ENCODE measurements at places on chromosomes 4 and X.

- no peak for DNase-seq
Measured at GRCh38 chr4:105845559-105845958, 49.7 kb upstream of the NPNT start.

DNA sequence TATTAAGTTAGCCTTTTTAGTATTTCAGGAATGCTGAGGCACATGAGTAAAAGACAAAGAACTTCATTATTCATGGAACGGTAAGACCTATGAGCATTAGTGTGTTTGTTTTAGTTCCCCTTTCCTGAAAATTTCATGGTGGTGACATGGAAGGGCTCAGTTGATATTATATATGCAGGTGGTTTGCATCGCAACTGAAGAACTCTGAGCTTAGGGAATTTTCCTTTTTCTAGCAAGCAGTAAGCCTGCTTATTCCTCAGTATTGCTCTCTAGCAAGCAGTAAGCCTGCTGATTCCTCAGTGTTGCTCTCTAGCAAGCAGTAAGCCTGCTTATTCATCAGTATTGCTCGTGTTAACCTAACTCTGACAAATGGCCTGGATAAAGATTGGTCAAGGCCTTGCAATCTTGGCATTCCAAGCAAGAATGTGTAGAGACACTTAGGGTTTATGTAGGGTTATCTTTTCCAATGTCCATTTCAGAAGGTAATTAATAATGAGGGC is 37.7 kb upstream of the MAGEB18 start:
- no peak for DNase-seq

DNA sequence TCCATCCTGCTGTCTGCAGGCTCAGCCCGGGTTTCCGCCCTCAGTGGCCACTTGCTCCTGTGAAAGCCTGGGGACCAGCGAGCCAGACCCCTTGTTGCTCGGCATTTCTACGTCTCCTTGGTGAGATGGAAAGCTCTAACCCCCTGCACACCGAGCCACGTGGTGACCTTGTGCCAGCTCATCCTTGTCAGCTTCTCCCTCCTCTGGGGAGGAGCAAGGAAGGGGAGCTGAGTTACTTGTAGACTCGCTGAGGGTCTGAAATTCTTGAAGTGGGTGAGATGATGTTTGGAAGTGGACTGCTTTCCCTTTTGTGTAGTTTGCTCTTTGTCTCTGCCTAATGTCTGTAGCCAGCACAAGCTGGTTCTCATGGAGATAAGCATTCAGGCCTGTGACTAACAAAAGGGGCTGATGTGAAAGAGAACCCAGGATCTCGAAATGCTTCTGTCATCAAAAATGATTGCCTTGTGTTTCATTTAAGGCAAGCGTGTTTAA is 29.3 kb downstream of the RGS12 start:
- no peak for DNase-seq

DNA sequence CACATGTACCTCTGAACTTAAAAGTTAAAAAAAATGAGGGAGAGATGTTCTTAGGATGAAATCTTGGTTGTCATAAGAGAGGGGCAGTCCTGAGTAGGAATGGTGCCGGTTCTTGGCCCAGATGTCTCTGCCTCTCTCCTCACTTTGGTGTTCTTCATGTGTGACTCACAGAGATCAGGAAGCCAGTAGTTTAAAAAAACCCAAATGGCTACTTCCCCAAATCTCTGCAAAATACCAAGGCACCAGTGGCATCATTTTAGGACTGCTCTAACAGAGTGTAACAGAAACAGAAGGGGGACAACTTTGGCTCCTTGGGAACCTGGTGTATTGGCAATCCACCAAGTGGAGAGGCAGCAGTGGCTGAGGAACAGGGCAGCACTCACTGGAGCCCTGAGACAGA is 116.8 kb downstream of the SCD5 start:
- no peak for DNase-seq

DNA sequence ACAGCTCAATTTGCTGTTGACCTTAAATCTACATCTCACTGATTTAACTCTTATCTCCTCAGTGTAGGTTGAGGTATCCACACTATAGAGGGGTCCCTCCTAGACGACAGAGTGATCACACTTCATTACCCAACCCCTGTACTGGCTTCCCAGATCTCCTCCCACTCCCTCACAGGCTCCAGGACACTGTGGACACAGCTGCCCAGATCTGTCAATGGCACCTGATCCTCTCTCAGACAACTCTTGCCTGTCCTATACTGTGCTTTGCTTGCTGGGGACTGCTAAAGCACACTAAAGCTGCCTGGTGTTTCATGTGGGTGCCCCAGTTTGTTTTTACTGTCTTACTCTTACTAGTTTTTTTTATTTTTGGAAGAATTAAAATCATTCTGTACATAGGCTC is 27.9 kb downstream of the RAB40AL start:
- DNase-seq, result no peak

GRCh38 chr4:122584519-122584918 is 36.3 kb downstream of the IL21 start:
- DNase-seq, result no peak

DNA sequence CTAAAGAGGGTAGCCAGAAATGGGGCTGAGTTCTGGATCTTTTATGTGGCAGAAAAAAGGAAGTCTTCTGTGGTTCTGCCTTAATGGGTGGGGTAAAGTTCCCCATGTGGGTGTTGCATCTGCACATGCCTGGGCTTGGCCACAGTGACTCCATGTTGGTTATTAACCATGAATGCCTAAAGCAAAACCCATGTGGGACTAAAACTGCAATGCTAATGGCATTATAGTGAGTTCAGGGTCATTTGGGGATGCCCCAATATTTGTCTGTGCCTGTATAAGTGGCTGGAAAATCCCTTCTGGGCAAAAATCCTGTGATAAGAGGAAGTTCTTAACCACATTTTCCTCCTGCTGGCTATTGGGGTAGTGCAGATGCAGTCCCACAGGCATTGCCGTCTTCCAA is 857.4 kb downstream of the FAT4 start:
- DNase-seq, result no peak

GRCh38 chrX:9871701-9872268 is 85.6 kb downstream of the SHROOM2 start:
- DNase-seq, result no peak

- DNase-seq, result no peak
Measured at GRCh38 chr4:20480165-20480947, 219.9 kb upstream of the PACRGL start.

DNA sequence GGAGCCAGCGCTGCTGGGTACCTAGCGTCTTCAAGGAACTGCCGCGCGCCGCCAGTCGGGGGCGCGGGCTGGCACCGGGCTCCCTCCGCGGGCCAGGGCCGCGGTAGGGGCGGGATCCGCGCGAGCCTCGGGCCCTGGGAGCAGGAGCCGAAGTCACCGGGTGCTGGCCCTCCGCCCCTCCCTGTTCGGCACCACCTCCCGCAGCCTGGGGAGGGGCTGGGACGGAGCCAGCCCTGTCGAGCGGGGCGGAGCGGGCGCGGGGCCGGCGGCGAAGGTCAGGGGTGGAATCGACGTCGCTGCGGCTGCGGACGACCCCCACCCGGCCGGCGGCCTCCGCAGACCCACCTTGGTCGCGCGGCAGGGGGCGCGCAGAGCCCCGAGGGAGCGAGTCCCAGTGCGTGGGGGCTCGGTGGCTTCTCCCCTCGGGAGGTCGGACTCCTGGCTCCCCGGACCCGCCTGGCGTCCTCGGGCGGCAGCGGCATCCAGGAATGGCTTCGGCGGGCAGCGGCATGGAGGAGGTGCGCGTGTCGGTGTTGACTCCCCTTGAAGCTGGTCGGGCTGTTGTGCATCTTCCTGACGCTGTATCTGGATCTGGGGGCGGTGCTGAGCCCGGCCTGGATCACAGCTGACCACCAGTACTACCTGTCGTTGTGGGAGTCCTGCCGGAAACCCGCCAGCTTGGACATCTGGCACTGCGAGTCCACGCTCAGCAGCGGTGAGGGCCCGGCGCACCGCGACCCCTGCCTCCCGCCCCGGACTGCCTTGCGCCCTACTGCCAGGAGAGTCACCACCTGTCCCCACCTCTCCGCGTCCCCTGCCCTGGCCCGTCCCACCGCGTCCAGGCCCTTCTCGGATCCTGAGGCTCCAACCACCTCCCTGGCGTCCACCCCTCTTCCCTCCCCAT is 50.5 kb upstream of the FAM47C start:
- DNase-seq, result peak; percentile 52

DNA sequence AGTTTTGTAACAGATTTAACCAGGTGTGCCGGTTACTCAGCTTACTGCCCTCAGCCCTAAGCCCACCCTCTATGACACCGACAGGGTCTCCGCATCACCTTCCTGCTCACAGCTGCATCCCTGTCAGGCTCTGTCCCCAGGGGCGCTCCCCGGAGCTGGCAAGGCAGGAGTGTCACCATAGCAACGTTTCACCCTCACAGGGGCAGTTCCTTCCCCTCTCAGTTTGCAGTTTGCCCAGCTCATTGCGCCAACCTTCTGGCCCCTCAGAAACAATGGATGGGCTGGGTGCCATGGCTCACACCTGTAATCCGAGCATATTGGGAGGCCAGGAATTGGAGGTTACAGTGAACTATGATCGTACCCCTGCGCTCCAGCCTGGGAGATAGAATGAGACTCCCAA is 42.6 kb downstream of the RGS12 start:
- no peak for DNase-seq

GRCh38 chr4:1231637-1232360 is 17.1 kb downstream of the CTBP1 start:
- DNase-seq, result no peak

GRCh38 chrX:40079572-40079971 is 18.2 kb downstream of the BCOR start:
- no peak for DNase-seq

DNA sequence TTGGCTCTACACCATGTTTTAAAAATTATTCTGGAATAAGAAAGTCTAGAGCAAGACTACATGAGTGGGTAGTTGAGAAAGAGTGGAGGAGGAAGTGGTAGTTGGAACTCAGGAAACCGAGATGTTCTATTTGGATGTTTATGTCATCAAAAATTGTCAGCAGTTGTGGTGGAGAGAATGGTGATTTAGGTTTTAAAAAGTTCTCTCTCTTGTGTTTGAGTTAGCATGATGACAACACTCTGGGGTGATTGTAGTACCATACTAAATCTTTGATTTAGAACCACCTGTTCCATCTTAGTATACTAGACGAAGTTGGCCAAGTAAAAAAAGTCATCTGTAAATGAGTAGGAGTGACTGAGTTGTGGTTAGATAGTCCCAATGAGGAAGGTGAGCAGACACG is 40.7 kb downstream of the KLHL2 start:
- DNase-seq, result no peak

DNA sequence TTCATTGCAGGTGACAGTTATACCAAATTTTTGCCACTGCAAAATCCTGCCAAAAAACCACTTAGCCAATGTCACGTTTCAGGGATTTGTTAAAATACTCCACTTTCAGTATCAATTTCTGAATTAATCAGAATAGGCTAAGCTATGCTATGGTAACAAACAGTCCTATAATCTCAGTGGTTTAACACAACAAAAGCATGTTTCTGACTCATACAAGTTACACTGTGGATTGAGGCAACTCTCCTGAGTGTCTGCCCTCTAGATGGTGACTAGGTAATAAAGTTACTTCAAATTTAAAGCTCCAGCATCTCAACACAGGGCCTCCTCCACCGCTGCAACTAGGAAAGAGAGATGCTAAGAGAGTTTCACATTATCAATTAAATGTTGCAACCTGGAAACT is 23.0 kb upstream of the RADX start:
- no peak for DNase-seq

DNA sequence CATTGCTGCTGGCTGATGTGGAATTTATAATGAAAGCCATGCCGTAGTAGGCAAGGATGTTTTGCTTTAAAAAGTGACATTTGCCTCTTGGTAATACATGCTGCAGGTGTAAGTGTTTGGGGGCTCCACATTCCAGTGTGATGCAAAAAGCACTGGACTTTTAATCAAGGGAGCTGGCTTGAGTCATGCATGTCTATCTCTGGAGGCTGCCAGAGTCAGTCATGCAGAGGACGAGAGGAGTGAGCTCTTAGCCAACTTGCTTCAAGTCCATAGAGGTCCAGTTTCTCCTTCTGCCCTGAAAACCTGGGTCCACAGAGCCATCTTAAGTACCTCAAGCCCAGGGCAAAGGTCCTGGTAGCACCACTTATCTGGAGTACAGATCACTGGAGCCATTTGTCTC is 11.6 kb upstream of the CXCL13 start:
- DNase-seq, result no peak

- DNase-seq, result no peak
Measured at GRCh38 chr4:158201876-158202275, 8.4 kb upstream of the TMEM144 start.

DNA sequence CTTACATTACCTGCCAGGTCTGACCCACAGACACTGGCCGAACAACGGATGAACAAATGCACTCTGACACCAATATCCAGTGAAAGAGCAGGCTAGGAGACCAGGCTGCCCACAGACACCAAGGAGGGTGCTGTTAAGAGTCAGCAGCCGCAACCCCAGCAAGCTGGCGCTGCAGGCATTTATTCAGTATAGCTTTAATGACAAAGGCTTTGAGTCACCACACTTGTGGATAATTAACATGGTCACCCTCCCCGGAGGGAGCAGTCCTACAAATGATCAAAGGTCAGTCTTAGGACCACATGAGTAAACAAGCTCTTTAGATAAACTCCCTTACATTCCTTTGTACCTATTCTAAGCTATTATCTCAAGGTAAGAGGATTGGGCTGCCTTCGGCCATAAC is 368.5 kb upstream of the GRID2 start:
- DNase-seq, result no peak

GRCh38 chrX:69226459-69227158 is 61.4 kb upstream of the PJA1 start:
- DNase-seq, result no peak

- no peak for DNase-seq
Measured at GRCh38 chrX:24774650-24775049, 80.9 kb downstream of the POLA1 start.

GRCh38 chrX:38561951-38562719 is 793 bp downstream of the TSPAN7 start:
- DNase-seq, result peak; percentile 5

GRCh38 chrX:2658585-2659292 is 32.4 kb upstream of the CD99 start:
- DNase-seq, result no peak

DNA sequence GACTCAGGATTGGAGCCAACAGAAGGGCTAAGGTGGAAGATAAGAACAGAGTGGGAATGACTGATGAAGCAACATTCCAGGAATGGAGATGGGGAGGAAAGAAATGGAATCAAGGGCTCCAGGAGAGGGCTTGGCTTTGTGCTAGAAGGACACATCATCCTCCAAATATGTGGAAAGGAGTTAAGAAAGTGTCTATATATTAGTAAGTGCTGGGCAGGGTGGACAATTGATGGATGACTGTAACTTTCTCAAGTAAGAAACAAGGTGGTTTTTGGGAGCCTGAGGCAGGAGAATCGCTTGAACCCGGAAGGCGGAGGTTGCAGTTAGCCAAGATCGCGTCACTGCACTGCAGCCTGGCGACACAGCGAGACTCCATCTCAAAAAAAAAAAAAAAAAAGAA is 71.6 kb upstream of the NFKB1 start:
- no peak for DNase-seq

- DNase-seq, result peak; percentile 83
Measured at GRCh38 chr4:5956285-5957021, 61.8 kb downstream of the C4orf50 start.

- no peak for DNase-seq
Measured at GRCh38 chrX:20971250-20971649, 403.0 kb upstream of the CNKSR2 start.

Data from NCI-H510A treated with DMSO at 0.1 percent for 48 hours (cell line).